ENCODE measurements at places on chromosomes 2 and 18. TPM values are rescaled to one million over a fixed set of nuclear protein-coding genes. Genes with fewer than 3 reads are reported as not detected.

DNA sequence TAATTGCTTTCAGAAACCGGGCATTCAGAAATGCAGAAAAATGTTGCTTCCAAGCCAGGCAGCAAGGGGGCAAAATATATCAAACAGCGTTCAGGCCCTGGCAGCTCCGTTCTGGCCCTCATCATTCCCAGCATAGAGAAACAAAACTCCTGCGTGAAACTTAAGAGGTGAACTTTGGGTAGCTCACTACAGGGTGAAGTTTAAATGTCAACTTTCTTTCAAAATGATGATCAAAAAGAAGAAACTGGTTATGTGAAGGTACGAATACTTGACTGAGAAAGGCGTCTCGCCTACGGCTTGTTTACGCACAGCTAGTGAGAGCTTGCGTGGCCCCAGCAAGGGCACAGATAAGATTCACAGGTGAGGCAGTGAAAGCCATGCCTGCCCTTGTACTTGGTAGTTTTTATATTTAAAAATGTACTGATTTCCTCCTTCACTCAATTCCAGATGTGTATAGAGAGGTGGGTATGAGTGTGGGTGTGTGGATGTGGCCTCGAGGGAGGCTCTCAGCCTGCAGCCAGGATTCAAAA lies 127.5 kb downstream of the NFATC1 start:
- no peak for DNase-seq

DNA sequence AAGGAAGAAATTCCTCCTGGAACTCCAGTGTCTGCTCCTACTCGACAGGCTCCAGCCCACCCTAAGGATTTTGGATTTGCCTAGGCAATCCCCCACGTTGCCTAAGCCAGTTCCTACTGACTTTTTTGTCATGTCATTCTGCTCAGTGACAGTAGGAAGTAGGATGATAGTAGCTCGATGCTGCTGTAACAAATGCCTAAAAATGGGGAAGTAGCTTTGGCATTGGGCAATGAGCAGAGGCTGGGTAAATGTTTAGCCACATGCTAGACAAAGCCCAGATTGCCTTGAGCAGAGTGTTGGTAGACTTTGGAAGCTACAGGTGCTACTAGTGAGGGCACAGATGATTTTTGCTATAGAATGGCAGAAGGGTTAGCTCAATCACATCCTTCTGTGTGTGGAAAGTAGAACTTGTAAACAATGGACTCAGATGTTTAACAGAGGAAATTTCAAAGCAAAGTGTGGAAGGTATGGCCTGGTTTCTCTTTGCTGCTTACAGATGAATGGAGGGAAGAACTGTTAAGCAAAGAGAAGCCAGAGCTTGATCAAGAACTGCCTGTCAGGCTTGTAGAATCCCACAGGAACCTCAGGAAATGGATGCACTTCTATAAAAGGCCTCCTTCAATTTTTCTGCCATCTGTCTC lies 154.8 kb downstream of the RNF144A start:
- DNase-seq = no peak

DNA sequence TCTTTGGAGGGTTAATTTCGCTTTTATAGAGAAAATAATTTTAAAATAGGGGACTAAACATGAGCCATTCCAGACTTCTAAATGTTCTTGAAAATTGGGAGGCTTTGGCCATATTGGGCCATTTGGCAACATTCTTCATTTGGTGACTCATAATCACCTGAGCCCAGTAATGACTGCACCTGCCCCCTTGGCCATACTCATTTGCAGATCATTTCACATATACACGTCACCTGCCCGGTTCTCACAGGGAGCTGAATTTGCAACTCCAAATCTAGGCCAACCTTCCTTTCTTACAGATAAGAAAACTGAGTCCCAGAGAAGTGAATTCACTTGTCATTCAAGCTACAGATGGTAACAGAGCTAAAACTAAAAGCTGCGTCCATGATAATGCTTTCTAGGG lies 289.7 kb downstream of the EPHA4 start:
- DNase-seq = no peak

DNA sequence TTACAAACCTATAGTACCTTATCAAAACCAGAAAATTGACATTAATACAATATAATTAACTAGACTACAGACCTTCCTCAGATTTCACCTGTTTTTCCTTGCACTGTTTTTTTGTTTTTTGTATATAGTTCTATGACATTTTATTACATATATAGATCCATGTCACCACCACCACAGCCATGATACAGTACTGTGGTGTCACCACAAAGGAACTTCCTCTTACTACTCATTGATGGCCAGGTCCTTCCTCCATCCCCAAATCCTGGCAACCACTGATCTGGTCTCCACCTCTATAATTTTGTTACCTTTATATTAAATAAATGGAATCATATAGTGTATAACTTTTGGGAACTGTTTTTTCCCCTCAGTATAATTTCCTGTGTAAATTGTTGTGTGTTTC lies 19.4 kb upstream of the ATP6V1B1 start:
- DNase-seq = no peak

DNA sequence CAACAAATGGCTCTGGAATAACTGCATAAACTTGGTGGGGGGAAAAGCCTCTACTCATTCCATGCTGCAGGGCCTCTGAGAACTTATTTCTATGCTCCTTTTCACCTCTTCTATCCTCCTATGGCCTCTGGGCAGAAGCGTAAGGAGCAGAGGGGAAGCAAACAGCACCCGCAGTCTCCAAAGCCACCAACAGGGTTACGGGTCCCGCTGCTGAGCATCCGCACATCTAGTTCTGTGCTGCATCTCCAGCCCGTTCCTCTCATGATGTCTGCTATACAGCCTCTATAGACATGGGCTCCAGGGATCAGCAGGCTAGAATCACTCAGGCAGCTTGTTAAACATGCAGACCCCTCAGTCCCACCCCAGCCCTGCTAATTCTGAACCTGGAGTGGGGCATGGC lies 25.9 kb downstream of the PSTPIP2 start:
- no peak for DNase-seq

DNA sequence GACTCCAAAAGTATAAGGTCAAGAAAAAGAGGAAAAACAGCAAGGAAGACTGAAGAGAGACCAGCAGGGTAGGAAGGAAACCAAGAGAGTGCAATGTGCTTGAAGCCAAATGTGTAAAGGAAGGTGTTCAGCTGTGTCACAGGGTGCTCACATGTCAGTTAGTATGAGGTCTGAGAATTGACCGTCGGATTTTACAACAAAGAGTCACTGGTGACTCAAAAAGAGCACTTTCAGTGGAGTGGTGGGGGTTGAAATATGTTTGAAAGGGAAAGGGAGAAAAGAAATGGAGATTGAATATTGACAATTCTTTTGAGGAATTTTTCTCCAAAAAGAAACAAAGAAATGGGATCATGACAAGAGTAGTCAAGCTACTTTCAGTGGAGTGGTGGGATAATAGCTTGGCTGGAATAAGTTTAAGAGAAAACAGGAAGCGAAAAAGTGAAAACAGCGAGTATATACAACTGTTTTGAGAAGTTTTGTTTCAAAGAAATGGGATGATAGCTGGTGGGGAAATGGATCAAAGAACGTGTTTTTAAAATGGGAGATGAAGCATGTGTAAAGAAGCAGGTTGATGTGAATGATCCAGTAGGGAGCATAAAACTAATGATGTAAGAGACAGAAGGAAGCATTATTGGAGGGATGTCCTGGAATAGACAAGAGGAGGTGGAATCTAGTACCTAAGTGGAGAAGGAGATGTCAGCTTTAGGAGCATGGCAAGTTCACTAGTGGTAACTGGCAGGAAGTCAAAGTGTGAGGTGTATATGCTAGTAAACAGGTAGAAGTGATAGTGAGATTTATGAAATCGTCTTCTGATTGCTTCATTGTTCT lies 3.6 kb upstream of the TSPYL6 start:
- no peak for DNase-seq

DNA sequence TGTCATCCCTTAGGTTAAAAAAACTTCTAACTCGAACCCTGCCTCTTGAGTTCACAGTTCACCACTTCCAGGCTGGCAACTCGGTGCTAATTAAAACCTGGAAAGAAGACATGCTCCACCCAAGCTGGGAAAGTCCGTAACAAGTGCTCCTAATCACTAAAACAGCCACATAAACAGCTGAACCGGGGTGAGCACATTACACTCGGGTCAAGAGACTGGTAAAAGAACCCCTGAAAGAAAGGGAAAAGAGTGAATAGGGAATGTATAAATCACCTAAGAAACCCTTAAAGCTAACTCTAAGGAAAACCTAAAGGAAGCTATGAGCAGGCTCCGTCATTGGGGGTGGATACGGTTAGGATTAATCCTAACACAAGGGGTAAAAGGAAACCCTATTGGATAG lies 102.0 kb downstream of the HIBCH start:
- DNase-seq = no peak

DNA sequence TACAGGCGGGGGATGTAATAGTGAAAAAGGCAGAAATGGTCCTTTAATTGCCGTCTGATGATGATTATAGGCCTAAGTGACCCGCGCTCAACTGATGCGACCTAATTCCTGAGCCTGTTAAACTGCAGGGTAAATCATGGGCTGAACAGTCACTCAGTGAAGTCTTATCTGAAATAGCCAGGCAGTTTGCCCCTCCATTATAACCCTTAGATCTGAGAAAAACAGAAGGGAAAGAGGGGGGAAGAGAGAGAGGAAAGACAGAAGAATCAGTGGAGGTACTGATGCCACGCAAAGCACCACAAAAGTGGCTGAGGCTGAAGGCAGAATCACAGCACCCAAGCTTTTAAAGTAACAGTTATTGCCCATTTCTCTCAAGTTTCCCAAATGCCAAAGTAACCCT lies 73.1 kb upstream of the DNMT3A start:
- no peak for DNase-seq

DNA sequence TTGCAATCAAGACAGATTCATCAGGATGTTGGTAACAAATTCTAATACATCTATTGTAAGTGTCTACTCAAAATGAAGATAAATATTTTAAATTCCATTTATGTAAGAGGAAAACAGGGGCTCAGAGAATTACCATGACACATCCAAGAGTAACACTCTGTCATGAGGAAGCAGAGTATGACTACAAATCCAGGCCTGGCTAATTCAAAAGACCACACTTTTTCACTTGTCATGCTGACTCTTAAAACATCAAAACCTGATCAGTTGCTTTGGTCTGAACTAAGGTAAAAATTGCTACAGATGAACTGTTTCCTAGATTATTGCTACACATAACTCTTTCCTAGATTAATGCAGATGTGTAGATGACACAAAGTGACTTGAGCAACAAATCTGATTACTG lies 880.6 kb downstream of the TSN start:
- DNase-seq = no peak

DNA sequence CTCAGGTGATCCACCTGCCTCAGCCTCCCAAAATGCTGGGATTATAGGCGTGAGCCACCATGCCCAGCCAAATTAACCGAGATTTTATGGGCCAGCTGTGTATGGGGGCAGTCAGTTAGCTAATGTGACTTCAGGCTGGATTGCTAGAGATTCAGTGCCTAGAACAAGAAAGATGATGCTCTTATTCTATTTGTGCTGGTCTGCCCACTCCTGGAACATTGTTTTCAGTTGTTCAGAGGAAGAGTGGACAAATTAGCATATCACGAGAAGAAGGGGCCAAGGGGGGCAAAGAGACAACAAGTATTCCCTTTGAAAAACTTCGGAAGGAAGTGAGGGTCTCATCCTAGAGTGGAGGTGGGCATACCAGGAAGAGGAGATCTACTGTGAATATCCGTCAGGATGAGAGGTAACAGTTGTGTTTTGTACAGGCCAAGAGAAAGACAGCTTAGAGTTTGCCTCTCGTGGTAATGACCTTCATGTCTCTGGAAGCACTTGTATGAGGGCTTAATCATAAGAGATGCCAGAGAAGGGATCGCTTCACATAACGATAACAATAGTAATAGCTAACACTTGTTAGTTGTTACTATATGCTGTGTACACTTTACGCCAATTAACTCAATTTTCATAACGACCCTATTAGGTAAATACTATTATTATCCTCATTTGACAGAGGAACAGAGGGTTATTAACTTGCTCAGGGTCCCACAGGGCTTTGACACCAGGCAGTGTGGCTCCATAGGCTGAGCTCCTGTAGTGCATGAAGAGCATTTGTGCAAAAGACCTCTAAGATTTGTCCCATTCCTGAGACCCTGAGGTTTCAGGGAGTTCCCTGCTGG lies 138.3 kb downstream of the DDX1 start:
- DNase-seq = no peak

DNA sequence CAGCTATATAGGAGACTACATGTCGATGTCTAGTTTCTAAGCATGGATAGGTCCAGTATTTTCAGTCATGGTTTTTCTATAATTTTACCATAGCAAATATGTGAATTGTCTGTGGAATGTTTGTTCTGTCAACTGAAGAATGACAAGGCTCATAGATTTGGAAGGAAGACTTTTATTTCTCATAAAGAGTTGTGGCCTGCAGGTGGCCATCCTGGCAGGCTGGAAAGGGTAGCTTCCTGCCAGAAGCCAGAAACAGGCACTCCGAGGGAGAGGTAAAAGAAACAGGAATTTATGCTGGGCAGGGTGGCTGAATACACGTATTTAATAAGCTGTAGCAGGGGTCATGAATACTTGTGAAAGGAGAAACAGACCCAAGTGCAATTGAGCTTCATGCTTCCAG lies 182.1 kb downstream of the PARD3B start:
- no peak for DNase-seq

DNA sequence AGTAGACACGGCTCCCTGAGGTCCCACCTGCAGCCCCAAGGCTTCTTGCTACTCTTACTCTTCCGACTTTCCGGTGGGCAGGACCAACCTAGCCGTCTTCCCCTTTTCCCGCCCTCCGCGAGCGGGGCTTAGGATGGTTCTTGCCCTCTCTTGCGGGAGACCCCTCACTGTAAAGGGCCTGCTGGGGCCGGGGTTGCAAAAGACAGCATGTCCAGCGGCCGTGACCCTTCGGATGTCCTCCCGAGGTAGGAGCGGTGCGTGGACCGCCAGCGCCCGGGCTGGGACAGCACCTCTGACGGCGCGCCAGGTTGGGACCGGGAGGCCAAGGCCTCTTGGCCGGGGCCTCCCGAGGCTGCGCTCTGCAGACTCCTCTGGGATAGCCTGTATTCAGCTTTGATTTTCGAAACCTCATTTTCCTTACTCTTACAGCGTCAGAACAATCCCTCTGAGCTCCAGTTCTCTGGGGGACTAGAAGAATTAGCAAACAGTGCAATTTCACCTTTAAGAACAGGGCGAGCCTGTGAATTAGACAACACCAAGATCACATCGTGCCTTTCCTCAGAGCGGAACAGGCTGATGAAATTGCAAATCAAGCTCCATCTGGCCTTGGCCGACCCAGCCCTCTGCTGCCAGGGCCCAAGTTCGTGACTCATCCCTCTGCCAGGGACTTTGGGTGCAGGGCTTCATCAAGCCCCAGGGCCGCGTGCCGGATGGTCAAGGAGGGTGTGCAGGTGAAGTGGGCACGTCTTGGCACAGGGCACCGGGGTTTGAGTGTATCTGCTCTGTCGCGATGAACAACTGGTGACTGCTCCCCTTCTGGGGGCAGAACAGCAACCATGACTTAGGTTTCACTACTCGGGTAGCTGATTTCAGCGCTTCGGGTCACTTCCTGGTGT lies 777 bp downstream of the MOCOS start:
- DNase-seq = peak; percentile 37

- DNase-seq = no peak
Measured at GRCh38 chr18:10059610-10060468, 146.0 kb downstream of the VAPA start.

- DNase-seq = no peak
Measured at GRCh38 chr2:175168564-175168945, 552 bp upstream of the ATF2 start.

Gene EN1
- not detected for total RNA-seq

Gene CDH19
- total RNA-seq = 12.1 TPM

Gene SPATA3
- total RNA-seq = not detected

Gene UGT1A1
- total RNA-seq = not detected

Gene ATP6V1C2
- total RNA-seq = 2.7 TPM

Gene EFHD1
- total RNA-seq = 21.7 TPM

Gene ASB18
- 3.8 TPM for total RNA-seq

Gene RND3
- total RNA-seq = 25.1 TPM

Gene CYTIP
- 1.2 TPM for total RNA-seq

All from left ventricle myocardium superior (tissue), 1 donor.